8988T (cell line): ENCODE measurements at places on chromosomes 3 and 15.

GRCh38 chr3:45343947-45344346 is 44.4 kb upstream of the LARS2 start:
- DNase-seq: no peak

GRCh38 chr3:30198162-30198561 is 408.2 kb upstream of the TGFBR2 start:
- DNase-seq: no peak

DNA sequence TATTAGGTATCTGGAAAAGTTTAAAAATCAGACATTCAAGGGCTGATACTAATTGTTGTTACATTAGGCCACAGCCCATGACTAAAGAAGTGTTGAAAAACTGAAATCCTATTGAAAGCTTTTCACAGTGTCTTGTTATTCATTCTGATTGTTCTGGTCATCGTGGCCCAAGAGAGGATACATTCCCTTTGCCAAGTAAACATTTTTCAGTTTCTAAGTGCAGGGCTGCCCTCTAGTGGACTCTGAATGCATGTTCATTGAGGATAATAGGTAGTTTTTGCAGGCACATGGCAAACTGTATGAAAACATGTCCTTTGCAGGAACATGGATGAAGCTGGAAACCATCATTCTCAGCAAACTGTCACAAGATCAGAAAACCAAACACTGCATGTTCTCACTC is 181.1 kb downstream of the MYRIP start:
- peak; percentile 24 for DNase-seq

DNA sequence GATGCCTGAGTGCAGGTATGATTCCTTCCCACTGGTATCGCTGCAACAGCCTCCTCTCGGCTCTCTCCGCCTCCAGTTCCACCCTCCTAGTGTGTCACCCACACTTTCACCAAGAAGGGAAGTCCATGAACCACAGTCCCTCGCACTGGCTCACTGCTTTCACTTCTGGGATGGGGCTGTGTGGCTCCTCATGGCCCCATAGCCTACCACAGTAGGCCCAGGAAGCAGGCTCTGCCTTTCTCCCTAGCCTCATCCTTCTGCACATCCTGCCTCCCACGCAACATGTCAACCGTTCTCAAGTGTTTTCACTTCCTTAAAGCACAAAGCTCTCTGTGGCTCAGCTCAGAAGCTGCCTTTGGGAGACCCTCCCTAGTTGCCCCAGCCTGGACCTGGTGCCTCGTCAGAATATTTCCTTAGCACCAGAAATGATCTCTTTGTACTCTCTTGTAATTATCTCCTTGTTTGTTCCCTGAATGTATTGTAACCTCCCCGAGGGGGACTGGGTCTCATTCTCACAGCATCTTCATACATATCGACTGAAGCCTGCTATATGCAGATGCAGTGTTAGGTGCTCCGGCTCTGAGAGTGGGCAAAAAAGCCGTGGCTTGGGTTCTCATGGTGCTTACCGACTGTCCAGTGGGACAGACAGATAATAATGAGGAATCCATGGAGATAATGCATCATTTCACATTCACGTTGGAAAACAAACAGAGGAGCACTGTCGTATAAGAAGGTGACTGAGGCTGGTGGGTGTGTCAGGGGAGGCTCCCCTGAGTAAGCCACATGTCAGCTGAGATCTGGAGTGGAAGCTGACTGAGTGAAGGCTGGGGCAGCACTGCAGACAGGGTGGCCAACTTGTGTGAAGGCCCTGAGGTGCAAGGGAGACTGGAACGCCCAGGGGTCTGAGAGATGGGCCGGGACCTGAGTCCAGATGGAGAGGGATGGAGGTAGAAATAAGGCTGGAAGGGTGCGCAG is 107.1 kb downstream of the DGKG start:
- no peak for DNase-seq

GRCh38 chr15:95989392-95989791 is 341.1 kb upstream of the NR2F2 start:
- no peak for DNase-seq

GRCh38 chr3:86958534-86958933 is 32.4 kb downstream of the VGLL3 start:
- DNase-seq: no peak

DNA sequence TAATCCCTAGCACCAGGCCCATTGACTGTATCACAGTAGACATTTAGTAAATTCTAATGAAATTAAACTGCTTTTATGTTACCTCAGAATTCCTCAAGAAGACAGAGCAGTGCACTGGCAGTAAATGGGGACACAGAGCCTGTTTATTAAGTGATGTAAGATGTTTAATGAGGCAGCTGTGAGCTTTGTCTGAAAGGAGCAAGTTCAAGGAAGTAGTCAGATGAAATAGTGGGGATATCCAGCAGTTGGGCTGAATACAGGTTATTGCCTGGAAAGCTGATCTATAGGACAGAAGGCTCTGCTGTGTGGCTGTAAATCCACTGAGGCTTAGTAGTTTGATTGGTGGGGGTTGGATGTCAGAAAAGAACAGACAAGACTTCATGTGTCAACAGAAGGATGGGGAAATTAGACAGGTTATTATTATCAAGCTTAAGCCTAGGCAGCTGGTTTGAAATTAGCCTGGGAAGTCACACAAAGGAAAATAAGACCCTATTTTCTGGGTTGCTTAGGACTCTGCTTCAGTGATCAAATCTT is 62.2 kb downstream of the PFN2 start:
- DNase-seq: no peak

- DNase-seq: peak; percentile 75
Observed at GRCh38 chr15:74787251-74788041, 5.6 kb downstream of the CSK start.

DNA sequence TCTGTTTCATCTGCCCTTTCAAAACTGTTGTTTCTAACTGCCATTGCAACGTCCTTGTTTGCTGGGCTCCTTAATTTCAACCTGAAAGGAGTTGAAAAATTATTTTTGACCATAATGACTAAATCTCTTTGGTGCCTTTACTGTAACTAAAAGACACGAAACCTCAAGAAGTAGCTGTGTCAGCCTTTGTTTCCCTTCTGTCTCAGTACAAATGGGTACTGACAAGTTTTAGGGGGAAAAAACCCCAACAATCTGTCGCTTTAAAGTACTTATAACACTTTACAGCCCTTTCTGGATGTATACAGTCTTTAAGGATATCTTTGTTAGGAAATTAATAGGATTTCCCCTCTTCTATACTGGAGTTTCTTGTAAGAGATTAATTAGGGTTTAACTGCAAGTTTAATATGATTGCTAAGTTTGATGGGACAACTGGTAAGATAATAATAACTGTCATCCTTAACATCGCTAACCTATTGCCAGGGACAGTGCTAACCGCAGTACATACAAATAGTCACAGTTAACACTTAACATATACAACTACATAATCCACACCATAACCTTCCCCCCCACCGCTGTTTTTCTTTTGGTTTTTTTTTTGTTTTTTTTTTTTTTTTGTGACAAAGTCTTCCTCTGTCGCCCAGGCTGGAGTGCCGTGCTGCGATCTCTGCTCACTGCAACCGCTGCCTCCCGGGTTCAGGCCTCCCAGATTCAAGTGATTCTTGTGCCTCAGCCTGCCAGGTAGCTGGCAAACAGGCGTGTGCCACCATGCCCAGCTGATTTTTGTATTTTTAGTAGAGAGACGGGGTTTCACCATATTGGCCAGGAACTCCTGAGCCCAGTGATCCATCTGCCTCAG is 1.7 kb downstream of the GXYLT2 start:
- DNase-seq: no peak

- no peak for DNase-seq
Observed at GRCh38 chr15:62985768-62986167, 56.8 kb upstream of the TPM1 start.

DNA sequence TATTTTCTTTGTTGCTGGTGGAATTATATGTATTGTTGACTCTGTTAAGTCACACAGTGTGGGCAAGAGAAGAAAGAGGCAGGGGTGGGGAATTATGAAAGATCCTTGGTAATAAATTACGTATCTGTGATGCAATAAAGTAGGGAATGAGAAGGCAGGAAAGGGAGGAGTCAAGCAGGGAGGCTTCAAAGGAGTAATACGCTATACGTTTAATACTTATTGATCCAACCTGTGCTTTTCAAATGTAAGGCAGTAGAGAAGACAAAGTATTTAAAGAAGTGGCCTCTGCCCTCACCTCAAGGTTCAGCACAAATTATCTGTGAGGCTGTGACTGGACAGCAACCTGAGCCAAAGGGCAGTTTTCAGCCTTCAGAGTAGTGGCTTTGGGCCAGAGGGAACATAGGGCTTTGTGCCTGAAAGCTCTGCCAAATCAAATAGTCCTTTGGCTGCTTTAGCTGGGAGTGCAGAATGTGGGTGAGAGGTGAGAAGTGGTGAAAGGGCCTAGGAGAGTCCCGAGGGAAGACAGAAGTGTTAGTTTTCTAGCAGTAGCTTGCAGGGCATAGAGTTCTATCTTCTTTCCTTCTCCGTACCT is 1.2 kb upstream of the PLIN1 start:
- DNase-seq: no peak

DNA sequence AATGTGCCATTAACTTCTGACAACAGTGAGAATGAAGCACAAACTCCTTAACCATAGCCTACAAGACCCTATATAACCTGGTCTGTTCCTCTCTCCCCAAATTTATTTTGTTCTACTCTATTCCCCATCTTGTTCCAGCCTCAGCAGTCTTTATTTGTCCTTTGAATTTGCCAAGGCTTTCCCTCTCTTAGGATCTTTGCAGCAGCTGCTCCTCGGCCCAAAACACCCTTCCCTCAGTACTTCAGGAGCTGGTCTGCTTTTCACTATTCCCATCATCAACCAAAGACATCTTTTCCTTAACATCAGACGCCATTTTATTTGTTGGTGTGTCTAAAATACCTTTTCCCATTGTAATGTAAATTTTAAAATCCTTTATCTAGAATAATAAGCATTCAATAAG is 10.2 kb downstream of the PRICKLE2 start:
- DNase-seq: no peak

DNA sequence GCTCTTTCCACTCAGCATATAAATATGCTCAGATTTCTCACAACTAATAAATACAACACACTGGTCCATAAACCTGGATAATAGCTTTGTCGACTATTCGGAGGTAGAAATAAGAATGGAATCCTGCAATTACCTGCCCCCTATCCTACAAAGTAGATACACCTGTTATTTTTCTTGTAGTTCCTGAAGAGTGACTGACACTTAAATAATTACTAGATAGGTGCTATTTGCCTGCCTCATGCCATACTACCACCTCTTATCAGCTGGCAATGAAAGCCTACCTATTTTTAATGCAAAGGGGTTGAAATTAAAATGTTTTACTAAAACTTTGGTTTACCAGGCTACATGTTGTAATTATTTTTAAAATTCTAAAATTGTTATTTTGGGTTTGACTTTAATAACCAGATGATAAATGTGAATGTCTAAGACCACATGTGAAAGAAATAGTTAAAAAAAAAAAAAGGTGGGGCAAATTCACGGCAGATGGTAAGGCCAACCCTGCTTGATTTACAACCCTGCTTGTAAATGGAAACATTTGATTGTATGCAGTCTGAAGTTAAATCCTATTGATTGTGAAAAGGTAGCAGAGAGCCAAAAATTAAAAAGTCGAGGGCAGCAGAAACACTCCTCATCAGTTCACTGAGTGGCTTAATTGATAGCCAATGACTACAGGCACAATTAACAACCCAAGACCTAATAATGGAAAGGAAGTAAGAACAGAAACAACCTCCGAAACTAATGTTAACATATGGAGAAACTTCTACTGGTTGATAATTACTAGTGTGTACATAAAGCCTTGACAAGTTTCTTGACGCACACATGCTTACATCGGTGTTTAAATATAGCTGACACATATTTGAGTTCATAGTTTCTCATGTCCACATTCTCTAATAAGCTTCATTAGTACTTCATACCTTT is 8.9 kb downstream of the PEAK1 start:
- DNase-seq: no peak

DNA sequence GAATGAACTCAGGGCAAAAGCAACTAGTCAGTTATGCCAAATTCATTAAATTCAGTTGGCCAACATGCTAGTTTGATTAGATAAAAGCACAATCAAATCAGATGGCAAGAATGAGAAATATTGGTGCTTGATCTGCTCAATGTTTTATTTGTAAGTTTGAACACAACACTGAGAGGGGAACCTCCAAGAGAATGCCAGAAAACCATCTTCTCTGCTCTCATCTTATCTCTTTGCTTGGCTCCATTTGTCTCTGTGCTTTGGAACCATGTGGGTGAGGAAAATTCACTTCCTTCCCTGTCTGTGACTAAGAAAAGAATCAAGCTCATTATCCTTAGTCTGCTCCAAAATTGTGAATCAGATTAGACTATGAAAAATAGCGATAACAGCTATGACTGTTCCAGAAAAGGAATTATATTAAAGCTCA is 43.6 kb upstream of the DCBLD2 start:
- no peak for DNase-seq

GRCh38 chr15:32908135-32908801 is 190.5 kb downstream of the GREM1 start:
- DNase-seq: no peak

- no peak for DNase-seq
Observed at GRCh38 chr3:113295463-113295862, 84.1 kb downstream of the BOC start.

DNA sequence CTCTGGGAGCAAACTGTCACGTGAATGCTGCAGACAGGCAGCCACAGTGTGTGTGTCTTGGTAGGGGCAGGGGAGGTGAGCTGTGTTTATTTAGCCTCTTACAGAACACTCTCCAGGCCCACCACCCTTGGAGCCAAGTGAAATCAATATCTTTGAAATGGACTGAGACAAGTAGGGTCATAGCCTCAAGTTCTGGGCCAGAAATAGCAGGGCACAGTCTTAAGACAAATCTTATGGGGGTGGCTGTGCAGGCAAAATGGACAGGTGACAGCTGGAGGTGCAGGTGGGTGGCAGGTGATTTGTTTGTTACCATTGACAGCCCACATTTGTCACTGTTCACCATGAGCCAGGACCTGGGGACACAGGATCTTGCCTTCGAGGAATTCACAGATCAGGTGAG is 93.6 kb upstream of the NMNAT3 start:
- DNase-seq: no peak

DNA sequence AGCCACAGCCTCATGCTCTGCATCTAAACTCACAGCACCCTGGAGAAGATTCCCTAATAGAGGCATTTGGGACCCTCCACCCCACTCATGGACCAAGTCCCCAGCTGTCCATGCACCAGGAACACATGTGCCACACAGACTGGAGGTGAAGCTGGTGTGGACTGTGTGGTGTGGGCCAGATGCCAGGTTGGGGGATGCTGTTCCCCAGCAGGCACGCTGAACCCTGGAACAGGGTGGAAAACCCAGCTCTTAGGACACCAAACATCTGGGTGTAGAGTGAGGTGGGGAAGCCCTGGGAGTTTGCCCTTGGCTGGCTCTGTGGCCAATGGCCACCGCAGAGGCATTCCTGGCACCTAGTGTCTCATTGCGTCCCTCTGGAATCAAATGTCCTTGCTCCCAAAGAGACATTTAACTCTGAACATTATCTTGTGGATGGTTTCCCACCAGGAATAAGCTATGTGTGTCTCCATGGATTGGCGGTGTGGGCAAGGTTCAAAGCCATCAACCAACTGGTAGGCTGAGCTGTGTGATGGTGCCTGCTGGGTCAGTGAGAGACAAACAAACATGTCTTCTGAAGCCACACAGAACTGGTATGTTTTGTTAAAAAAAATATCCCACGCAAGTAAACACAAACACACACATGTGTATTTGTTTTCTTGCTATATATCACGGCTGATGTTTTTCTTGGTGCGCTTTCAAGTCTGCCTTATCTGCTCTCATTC is 65.0 kb downstream of the EXOG start:
- no peak for DNase-seq

- DNase-seq: no peak
Observed at GRCh38 chr15:22796079-22796478, 9.6 kb downstream of the NIPA1 start.

- DNase-seq: no peak
Observed at GRCh38 chr3:186118692-186119091, 9.8 kb upstream of the ETV5 start.
